ENCODE measurements at places on chromosomes 6 and 20.

GRCh38 chr20:51480507-51481270, 61.8 kb downstream of the NFATC2 start:
- no peak for DNase-seq

DNA sequence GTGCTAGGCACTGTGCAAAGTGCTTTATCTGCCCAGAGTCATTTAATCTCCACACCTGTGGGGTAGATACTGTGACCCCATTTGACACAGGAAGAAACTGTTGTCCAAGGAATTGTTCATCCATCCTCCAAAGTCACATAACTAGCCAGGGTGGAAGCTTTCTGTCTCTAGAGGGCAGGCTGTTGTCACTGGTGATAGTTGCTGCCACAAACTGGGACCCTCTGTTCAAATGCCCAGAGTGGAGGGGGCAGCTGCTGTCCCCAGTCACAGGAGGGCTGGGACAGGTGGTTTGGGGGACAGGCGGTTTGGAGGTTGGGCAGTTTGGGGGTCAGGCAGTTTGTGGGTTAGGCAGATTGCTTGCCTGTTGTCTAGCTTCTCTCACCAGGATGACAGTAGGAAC, 16.1 kb upstream of the TMEM242 start:
- no peak for DNase-seq

GRCh38 chr20:11608736-11609135, 309.0 kb upstream of the BTBD3 start:
- DNase-seq = no peak

DNA sequence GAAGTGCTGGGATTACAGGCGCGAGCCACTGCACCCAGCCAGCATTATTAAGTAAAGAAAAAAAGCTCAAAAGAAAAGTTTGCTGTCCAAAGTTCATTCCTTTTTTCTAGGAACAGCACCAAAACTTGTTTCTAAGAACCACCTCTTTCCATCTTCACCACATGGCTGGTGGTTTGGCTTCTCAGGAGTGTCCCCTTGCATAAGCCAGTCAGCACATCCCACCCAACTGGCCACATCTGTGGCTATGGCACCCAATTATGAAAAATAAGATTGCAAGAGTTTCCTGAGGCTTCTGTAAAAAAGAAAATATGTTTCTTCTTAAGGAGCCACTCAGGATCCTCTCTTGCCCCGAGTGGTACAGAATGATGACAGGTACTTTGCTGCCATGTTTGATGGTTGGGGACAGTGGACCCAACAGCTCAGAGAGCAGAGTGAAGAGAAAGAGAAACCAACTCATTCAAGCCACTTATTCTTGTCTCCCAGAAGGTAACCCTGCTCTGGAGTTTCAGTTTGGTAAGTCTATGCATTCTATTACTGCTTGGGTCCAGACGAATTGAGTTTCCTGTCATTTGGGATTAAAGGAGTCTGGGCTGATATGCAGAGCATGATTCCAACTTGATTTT, 65.3 kb downstream of the PSMB1 start:
- no peak for DNase-seq

DNA sequence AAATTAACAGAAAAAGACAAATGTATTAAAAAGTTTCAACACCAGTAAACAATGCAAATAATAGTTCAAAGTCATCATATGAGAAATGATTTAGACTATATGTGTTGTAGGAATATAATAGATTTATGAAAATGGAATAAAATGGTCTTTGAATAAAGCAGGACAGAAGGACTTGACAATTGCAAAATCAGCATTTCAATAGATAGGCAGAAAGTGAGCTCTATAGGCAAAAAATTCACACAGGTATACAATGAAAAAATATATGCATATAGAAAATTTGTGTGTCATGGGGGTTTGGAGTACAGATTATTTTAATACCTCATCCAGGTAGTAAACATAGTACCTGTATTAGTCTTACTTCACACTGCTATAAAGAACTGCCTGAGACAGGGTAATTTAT, 571.1 kb upstream of the EYS start:
- DNase-seq = no peak

- no peak for DNase-seq
Observed at GRCh38 chr20:51016521-51016920, 6.4 kb downstream of the KCNG1 start.

GRCh38 chr6:101668496-101669030, 275.1 kb downstream of the GRIK2 start:
- peak; percentile 53 for DNase-seq

- no peak for DNase-seq
Observed at GRCh38 chr20:13817342-13817741, 32.5 kb downstream of the NDUFAF5 start.

GRCh38 chr6:7542065-7542873, 798 bp downstream of the DSP start:
- DNase-seq = no peak

DNA sequence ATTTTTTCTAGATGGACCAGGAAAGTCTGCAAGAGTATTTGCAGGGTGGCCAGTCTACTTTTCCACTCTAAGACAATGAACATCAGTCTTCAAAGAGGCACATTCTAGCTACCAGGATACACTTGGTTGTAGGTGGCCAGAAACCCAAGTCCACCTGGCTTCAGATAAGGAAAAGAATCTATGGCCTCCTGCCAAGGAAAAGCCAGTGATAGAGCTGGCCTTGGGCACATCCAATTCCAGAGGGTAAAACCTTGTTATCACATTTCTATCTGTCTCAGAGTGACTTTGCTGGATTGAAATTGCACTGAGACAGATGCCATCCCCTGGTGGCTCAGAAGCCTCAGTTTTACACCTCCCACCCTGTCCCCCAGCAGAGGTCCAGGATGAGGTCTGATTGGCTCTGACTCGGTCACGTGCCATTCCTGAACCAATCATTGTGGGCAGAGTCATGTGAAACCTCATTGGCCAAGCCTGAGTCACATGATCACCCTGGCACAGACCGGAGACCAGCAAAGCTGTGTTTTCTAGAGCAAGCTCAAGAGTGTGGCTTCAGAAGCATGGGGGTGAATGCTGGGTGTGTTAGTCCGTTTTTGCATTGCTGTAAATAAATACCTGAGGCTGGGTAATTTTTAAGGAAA, 497.4 kb upstream of the SULF2 start:
- DNase-seq = no peak

DNA sequence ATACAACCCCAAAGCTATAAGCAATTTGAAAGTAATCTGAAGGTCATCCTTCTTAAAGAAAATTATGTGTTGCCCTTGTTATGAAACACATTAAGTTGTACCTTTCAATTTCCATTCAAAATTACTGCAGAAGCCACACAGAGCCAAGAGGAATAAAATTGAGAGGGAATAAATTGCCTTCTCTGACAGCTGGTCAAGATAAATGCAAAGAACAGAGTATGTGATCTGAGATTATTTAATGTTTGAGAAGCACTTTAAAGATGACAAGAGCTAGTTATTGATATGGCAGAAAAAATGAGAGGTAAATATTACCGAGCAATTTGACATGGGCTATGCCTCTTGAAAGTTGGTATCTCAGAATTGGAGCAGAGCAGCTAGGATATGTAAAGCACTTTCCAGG, 61.6 kb downstream of the TRDN start:
- DNase-seq = peak; percentile 83

GRCh38 chr6:38375341-38375740, 264.4 kb downstream of the BTBD9 start:
- no peak for DNase-seq

- no peak for DNase-seq
Observed at GRCh38 chr6:129767776-129768485, 58.0 kb upstream of the ARHGAP18 start.

- DNase-seq = peak; percentile 44
Observed at GRCh38 chr6:18280084-18280483, 15.8 kb upstream of the DEK start.

- DNase-seq = no peak
Observed at GRCh38 chr6:62940848-62941247, 270.4 kb upstream of the FKBP1C start.

- no peak for DNase-seq
Observed at GRCh38 chr6:17928514-17929430, 58.7 kb downstream of the KIF13A start.

DNA sequence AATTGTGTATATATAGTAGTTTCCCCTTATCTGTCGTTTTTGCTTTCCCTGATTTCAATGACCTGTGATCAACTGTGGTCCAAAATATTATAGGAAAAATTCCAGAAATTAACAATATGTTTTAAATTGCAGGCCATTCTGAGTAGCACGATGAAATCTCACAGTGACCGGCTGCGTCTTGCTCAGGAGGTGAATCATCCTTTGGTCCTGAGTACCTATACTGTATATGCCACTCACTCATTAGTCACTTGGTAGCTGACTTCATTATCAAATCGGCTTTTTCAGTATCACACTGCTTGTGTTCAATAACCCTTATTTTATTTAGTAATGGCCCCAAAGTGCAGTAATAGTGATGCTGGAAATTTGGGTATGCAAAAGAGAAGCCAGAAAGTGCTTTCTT, 728.3 kb upstream of the EYS start:
- DNase-seq = no peak

- no peak for DNase-seq
Observed at GRCh38 chr6:111663692-111664564, 58.2 kb upstream of the TRAF3IP2 start.

DNA sequence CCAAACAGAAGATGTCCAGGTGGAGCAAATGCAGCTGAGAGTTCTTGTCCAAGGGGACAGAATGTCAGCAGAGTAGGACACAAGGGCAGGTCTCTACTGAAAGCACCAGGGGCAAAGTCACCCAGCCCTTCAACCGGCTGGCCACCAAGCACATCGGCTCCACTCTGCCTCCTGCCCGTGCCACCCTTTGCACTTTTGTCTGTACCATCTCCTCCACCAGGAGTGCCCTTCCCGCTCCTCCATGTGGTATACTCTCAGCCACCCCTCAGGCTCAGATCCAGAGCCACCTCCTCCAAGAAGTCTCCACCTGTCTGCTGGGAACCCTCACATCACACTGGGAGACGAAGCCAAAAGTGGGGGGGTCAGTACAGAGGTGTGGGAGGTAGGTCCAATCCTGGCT, 4.1 kb upstream of the HSPA12B start:
- no peak for DNase-seq

DNA sequence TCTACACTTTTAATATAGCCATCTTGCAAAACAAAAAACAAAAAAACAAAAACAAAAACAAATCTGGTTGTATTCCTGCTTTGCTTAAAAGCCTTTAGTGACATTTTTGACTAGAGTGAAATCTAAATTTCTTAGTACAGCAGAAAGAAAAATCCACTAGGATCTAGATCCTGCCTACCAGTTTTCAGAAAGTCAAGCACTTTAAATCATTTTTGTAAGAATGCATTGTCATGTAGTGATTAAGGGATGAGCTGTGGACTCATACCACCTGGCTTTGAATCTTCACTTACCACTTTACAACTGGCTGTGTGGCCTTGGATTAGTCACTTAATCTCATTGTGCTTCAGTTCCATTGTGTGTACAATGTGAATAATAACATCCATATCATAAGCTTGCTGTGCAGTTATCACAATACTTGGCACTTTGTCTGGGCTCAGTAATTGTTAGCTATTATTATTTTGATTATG, 4.0 kb downstream of the MKKS start:
- no peak for DNase-seq

Data from SHP77 treated with DMSO at 0.1 percent for 48 hours (cell line).